Vagina (tissue), 2 donors: ENCODE measurements at places on chromosomes 11 and 22.

DNA sequence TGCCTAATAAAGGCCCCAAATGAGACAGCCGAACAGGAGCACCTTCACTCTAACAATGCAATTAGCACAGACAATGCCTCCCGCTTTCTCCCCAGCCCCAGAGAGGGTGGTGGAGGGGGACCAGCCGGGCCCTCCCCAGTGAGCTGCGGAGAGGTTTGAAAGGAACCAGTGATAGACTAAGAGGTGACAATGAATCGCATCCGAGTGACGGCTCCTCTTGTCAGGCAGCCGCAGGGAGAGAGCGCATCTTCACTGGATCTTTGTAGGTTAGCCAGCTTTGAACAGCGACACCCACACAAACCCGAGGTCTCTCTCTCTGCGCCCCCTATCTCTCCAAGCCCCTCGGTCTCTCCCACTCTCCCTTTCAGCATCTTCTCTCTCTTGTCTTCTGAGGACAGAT lies 28.0 kb downstream of the FLRT1 start:
- no peak for DNase-seq

DNA sequence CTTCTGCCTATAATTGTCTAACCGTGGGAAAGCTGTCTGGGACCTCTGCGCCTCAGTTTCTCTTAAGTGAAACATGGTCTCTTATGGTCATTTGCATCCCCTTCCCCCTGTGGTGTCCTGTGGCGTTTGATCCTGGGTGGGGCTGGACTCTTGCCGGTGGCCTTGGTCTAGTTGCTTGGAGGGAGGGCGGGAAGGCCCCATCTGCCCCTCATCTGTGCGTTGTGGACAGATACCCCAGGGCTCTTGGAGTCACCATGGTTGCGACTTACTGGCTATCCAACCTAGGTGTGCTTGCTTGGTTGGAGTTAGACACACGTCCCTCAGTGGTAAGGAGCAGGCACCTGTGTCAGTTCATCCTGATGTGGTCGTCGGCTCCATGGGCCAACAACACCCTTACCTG lies 15.2 kb downstream of the SHANK3 start:
- DNase-seq: peak; percentile 85

DNA sequence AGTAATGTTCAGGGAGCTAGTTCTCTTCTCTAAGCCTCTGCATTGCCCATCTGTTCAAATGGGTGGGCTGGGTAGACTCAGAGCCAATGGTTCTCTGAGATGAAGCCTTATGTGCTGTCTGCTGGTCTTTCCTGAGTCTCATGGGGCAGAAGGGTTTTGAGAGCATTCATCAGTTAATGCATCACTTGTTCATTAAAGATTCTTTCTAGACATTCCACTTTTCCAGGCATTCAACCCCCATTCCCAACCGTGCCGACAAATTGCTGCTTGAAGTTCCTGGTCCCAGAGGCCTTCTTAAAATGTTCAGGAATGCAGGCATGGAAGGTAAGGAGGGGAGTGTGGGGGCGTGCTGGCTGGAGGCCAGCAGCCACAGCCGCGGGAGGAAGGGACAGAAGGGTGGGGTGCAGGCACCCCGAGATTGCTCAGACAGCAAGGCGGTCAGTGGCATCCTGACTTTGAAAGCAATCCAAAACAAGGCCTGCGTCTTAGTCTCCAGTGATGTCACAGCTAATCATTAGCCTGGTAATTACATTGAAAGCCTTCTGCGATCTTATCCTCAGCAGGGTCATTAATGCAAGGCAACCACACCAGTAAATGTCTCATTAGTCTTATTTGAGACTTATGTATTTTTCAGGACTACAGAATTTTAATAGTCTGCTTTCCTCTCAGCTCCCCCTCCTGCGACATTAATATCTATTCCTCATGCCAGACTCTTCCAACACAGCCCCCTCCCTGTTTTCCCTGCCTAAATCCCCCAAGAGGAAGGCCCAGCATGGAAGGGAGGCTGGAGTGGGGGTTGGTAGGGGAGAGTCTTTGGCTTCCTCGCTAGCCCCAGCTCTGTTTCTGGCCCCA lies 328.8 kb downstream of the MIAT start:
- no peak for DNase-seq

DNA sequence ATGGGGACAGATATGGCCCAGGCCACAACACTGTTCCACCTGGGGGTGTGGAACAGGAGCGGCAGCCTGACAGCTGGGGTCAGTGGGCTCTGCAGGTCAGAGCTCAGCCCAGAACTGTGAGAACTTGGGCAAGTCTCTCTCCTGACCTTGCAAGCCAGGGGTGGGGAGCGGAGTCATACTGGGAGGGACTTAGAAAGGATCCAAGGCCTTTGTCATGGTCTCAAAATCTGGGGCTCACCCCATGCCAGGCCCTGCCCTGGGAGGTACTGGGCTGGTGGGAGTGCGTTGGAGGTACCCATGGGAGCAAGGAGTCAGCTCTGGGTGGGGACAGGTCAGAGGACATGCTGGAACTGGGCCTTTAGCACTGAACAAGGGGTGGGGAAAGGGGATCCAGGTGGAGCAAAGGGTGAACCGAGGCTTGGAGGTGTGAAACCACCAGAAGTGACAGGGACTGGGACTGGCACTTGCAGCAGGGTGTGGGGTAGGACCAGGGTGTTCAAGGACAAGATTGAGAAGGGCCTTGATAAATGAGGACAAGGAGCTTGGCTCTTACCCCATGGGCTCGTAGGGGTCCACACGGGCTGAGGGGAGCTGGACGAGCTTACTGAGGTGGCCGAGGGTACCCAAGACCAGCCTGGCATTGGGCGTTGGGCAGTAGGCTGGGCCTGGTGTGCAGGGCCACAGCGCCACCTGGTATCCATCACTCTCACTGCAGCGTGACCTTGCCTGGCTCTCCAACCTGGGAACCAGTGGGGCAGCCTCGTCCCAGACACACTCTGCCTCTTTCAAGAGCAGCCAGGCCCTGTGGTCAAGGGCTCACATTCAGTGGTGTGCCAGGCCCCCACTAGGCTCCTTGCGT lies 7.4 kb upstream of the PMM1 start:
- DNase-seq: no peak

- no peak for DNase-seq
Observed at GRCh38 chr11:67504950-67505581, at the start of gene PITPNM1. Gene PITPNM1 (minus strand): TSS chr11:67505363. CDS start chr11:67504180, 1,183 bp downstream.

DNA sequence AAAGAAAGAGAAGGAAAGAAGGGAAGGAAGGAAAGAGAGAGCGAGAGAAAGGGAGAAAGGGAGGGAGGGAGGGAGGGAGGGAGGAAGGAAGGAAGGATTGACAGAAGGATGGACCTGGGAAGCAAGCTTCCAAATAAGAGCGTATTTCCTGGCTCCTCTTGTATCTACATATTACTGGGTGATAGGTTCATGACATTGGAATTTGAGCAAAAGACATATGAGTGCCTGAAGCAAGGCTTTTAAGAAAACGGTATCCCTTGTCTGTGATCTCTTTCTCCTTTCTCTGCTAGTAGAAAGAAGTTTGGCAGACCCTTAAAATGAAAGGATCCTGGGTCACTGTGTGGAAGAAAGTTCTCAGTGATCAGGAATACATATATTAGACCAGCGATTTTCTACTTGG lies 932.2 kb upstream of the CCDC90B start:
- DNase-seq: no peak

- no peak for DNase-seq
Observed at GRCh38 chr11:88300888-88301487, 36.5 kb downstream of the CTSC start.

DNA sequence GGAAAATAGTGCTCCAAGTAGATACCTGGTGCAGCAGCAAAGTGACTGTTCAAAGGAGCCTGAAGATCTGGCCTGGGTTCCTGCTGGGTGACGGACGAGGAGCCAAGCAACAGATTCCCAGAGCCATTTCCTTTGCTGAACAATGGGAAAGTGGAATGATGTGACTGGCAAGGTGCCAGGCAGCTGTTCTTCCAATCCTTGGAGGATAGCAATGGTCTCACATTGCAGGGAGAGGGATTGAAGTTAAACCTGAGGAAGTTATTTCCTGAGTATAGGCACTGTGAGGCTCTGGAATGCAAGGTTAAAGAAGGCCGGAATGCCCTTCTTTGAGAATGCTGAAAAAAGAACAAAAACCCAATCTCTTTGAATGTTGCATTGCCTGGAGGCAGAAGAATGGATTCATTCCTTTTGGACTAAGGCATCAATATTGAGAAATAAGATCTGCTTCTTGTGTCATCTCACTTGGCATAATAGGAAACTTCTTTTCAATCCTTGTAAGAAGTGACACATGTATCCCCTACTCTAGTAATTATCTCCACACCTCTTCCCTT lies 223.8 kb downstream of the BLID start:
- DNase-seq: no peak

- DNase-seq: no peak
Observed at GRCh38 chr11:35010654-35011053, 94.2 kb downstream of the PDHX start.

DNA sequence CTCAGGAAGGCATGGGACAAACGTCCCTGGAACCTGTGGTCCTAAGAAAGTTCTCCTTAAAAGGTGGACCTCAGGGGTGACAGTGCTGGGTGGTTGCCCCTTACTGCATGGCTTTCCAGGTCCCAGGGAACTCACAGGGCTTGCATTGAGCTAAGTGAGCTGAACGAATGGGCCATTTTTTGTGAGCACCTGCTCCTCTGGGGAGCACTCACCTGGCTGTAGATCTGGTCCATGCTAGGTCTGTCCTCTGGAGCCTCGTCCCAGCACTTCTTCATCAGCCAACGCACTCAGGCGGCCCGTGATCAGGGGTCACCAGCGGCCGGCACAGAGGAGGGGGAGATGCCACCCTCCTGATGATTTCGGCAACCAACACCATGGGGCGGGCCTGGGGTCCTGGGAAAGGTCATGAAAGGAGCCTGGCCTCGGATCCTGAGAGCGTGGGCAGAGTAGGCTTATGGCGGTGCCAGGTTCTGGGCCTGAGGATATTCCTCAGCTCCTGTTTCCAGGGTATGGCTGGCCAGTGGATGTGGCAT lies 36.8 kb upstream of the LRRC32 start:
- DNase-seq: no peak
